ENCODE measurements at places on chromosomes 1 and 21.

GRCh38 chr1:221718381-221719277 lies 23.3 kb downstream of the DUSP10 start:
- DNase-seq, result no peak

DNA sequence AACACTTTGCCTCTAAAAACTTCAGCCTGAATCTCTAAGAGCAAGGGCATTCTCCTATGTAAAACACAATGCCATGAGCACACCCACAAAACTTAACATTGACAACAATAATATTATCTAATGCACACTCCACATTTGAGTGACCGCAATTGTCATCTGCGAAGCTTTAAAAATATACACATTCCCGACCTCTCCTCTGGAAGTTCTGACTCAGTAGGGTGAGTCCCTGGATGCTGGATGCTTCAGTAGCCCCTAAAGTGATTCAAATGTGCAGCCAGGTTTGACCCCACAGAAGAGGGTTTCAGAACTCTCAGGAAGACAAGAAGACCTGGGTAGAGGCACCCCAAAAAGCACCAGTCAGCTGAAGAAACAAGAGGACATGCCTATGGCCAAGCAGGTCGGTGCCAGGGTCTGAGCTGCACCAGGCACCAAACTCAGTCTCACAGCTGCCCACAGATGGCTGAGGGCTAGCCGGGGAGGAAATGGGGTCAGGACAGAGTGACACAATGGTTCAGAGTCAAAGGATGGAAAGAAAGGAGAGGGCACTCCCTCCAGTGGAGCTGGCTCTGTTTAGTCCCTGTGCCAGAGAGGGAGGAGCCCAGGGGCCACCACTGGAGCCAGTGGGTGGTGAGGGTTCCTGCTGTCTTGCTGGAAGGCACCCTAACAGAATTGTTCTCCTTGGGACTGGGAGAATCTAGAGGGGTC lies 17.4 kb downstream of the PIK3C2B start:
- no peak for DNase-seq

DNA sequence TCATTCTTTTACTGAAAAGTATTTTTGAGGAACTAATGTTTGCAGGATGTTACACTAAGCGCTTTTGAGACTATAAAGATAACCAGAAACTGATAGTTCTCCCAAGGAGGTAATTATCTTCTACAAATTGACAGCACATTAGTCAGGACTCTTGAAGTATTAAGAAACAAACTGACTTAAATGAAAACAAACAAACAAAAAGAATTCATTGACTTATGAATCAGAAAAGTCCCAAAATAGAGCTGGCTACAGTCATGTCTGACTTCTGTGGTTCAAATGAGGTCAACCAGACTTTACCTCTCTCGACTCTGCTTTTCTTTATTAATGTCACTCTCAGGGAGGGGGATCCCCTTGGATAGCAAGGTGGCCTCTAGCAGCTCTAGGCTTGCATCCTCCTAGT lies 296.8 kb downstream of the TPR start:
- no peak for DNase-seq

DNA sequence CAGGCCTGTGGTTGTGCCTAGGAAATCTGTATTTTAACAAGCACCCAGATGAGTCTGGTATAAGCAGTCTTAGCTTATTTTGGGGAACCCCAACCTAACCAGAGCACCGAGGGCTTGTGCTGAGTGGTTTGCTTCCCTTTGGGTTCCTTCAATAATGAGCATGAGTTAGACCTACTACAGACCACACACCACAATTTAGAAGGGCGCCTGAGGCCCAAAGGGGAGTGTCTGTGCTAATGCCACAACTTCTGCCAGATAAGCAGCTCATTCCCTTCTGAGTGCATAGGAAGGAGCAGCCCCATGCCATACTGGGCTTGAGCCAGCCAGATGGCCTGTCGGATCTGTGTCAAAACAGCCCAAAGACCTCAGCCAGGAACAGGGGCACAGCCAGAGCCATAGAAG lies 15.4 kb upstream of the LSS start:
- DNase-seq, result no peak

DNA sequence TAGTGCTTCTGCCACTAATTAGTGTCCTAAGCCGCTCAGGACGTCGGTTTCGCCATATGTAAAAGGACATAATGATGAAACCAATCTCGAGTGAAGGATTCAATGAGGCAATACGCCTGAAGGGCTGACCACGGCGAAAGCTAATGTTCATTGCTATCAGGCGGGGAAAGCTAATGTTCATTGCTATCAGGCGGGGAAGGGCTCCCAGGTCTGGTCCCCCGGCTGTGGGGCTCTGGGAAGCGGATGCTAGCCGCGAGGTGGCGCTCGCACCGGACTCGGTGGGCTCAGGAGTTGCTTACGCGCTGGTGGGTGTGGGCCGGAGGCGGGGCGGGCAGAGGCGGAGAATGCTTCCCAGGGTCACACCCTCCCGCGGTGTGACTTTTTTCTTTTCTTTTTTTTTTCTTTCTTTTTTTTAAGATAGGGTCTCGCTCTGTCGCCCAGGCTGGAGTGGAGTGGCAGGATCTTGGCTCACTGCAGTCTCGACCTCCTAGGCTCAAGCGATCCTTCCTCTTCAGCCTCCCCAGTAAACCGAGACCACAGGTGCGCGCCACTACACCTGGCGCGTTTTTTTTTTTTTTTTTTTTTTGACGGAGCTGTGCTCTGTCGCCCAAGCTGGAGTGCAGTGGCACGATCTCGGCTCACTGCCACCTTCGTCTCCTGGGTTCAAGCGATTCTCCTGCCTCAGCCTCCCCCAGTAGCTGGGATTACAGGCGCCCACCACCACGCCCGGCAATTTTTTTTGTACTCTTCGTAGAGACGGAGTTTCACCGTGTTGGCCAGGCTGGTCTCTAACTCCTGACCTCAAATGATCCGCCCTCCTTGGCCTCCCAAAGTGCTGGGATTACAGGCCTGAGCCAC lies 1.1 kb upstream of the PEAR1 start:
- peak; percentile 87 for DNase-seq

- peak; percentile 52 for DNase-seq
Observed at GRCh38 chr1:16073490-16074119, at the start of gene FAM131C. Gene FAM131C, minus strand, starts transcription at chr1:16073651. Its CDS starts 209 bp downstream, at chr1:16073442.

DNA sequence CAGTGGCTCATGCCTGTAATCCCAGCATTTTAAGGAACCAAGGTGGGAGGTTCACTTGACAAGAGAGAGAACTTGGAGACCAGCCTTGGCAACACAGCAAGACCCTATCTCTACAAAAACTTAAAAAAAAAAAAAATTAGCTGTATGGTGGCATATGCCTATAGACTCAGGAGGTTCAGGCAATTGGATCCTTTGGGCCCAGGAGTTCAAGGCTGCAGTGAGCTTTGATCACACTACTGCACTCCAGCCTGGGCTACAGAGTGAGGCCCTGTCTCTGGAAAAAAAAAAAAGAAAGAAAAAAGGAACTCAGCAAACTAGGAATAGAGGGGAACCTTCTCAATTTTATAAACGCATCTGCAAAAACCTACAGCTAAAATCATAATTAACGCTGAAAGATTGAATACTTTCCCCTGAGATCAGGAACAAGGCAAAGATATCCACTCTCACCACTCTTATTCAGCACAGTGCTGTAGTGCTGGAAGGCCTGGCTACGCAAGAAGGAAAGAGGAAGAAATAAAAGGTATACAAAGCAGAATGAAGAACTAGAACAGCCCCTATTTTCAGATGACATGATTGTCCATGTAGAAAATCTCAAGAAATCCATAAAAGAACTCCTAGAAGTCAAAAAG lies 21.6 kb downstream of the HSF2BP start:
- DNase-seq, result no peak
